ENCODE measurements at places on chromosomes 12 and 14.

- DNase-seq = no peak
Observed at GRCh38 chr12:119808441-119808840, 68.7 kb downstream of the CIT start.

- DNase-seq = no peak
Observed at GRCh38 chr12:108912361-108912760, 32.5 kb downstream of the DAO start.

- no peak for DNase-seq
Observed at GRCh38 chr12:25550186-25550585, 2.9 kb downstream of the LMNTD1 start.

DNA sequence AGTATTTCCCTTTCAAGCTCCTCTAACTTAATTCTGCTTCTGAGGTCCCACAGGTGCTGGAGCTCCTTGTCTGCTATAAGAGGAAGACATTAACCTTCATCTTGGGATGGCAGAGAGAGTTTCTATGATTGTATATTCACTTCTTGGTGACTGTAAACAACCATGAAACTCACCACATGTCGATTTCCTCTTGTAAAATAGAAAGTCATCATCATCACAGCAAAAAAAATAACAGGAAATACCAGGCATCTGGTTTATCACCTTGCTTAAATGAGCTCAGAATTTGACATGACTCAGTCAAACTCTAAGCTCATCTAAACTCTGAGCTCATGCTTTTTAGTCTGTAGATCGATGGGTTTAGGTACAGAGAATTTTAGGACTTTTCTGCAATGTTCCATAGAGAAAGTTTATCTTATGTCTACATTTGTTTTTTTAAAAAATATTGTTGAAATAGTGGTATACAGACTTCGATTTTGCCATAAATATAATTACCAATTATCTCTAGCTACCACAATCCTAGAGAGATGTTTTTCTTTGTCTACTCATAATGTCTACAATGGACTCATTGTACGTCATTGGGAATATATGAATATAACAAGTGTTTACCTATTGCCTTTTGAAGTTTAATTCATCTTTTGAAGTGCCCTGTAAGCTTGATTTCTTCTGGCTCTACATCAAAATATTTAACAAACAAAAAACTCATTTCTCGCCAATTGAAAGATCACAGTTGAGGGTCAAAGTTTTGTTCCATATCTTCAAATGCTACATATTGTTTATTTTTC is 58.4 kb downstream of the IGF1 start:
- DNase-seq = no peak

GRCh38 chr14:65250162-65250495 is 147.8 kb upstream of the MAX start:
- DNase-seq = no peak

- DNase-seq = no peak
Observed at GRCh38 chr14:39868251-39868650, 436.0 kb upstream of the FBXO33 start.

GRCh38 chr12:130097798-130098255 is 64.4 kb upstream of the FZD10 start:
- no peak for DNase-seq

GRCh38 chr12:49609875-49610154 is 4.4 kb upstream of the FAM186B start:
- peak; percentile 27 for DNase-seq

DNA sequence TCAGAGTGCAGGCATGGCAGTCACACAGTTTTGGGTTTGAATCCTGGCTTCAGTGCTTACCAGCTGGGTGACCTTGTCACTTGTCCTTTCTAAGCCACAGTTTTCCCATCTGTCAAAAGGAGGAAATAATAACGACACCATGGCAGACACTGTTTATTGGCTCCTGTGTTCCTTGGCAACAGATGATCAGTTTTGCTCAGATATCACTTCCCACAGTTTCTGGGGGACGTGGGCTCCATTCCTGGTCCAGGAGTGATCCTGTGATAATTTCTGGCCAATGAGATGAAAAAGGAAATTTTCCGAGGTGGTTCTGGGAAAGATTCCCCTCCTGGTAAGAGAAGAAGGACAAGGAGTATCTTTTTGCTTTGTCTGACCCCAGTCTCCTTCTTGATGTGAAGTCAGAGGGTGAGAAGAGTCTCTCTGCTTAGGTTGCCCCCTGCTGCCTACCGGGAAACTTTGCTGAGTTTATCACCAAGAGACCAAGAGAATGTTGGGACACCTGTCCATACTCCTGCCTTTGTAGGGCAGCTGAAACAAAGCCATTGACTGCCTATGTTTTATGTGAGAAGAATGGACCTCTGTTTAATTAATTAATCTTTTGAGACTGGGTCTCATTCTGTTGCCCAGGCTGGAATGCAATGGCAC is 178.9 kb upstream of the NRXN3 start:
- DNase-seq = no peak

DNA sequence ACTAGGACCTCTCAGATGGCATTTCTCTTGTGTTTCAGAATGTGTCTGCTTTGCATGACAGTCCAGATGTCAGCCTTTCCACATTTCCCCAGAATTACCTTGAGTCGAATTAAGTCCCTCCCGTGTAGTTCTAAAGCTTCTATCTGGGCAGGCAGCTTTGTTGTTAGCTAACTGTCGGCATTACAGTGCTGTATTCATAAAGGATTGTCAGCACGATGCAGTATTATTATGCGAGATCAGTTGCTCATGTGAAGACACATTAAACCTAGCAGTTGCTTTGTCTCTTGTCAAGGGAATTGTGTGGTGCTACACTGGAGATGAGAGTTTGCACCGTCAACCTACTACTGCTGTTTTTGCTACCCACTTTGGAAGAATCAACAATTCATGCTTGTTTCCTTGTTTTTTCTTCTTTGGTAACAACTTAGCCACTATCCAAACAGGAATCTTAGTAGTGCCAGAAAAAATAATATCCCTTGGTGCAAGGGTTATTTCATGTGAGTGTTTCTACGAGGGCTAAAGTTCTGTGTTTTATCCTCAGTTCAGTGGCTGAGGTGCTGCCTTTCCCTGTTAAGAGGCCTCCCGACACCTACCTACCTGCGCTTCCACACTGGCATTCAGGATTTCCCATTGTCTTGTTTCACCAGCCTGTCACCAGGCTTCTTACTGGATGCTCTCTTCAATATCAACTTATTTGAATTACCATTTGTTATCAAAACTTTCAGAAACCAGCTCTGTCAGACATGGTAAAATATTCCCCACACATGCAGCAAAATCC is 297.9 kb upstream of the G2E3 start:
- DNase-seq = no peak

GRCh38 chr12:6494968-6495367 is 1.1 kb downstream of the NCAPD2 start:
- DNase-seq = no peak

GRCh38 chr12:27777141-27777540 is 2.9 kb upstream of the KLHL42 start:
- no peak for DNase-seq

GRCh38 chr14:46985529-46986380 is 334.2 kb upstream of the RPL10L start:
- DNase-seq = no peak

DNA sequence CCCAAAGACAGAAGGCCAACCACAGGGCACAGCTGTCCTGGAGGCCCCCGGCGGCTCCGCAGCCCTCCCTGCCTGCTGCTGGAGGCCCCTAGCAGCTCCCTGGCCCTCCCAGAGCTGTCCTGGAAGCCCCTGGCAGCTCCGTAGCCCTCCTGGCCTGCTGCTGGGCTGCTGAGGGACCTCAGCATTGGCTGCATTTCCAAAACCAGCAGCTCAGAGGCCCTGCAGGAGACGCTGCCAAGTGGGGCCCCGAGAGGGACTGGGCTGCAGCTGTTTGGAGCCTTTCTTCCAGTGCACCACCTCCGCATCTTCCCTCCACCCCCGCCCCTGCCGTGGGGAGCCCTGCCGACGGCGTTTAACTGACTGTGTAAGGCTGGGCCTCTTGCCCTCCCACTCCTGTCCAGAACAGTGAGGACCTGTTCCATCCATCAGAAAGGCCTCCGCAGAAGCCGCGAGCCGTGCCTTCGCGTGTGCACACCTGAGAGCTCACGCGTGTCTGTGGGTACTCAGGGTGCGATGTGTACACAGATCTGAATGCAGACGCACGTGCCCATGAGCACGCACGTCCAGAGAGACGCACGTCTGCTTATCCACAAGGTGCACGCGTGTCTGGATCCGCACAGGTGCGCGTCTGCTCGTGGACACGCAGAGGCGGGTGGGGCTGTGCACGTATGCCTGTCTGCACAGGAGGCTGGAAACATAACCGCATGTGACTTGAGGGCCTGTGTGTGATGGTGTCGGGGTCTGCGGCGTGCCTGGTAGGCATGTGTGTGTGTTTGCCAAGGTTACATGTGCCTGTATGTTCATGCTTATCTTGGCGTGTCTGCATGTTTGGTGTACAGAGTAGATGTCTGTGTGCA is 57.0 kb upstream of the FBRSL1 start:
- DNase-seq = no peak

DNA sequence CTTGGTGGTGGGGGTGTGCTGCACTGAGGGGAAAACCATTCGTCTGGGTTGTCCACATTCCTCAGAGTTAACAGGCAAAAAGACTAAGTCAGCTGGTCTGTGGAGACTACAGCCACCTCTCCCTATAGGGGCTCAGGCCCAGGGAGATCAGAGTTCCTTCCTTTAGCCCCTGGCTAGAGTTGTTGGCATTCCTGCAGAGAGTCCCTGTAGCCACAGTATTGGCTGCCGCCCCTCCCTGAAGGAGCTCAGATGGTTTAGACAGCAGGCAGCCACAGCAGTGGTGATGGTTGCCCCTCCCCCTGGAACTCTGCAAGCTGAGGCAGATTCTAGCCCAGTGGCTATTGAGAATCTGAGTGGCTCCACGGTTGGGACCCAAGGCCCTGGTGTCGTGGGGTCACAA is 1072.5 kb upstream of the ATXN7L3B start:
- no peak for DNase-seq

GRCh38 chr12:28988325-28988704 is 160.8 kb upstream of the FAR2 start:
- DNase-seq = no peak

- DNase-seq = no peak
Observed at GRCh38 chr12:94309373-94309772, 150.3 kb downstream of the CEP83 start.

- DNase-seq = no peak
Observed at GRCh38 chr14:55909879-55910278, 208.3 kb upstream of the PELI2 start.

Measured in COR-L47 (cell line).